ENCODE measurements at places on chromosomes 3 and 15. TPM values are rescaled to one million over a fixed set of nuclear protein-coding genes. Genes with fewer than 3 reads are reported as not detected.

The TGM4 gene
- total RNA-seq, result not detected

- H3K4me1 ChIP-seq, result peaks cover 9% of the 10 kb centered on the region
- DNase-seq, result no peak
These were observed 38.2 kb downstream of the KLHL25 start for GRCh38 chr15:85756411-85757072.

GRCh38 chr3:102906818-102907217 lies 472.0 kb downstream of the ZPLD1 start:
- no peak overlapping the region for H3K27ac ChIP-seq
- no peak overlapping the region for H3K4me3 ChIP-seq
- H3K4me1 ChIP-seq, result no peaks in the 10 kb centered on the region
- no peaks in the 10 kb centered on the region for H3K36me3 ChIP-seq
- DNase-seq, result no peak

DNA sequence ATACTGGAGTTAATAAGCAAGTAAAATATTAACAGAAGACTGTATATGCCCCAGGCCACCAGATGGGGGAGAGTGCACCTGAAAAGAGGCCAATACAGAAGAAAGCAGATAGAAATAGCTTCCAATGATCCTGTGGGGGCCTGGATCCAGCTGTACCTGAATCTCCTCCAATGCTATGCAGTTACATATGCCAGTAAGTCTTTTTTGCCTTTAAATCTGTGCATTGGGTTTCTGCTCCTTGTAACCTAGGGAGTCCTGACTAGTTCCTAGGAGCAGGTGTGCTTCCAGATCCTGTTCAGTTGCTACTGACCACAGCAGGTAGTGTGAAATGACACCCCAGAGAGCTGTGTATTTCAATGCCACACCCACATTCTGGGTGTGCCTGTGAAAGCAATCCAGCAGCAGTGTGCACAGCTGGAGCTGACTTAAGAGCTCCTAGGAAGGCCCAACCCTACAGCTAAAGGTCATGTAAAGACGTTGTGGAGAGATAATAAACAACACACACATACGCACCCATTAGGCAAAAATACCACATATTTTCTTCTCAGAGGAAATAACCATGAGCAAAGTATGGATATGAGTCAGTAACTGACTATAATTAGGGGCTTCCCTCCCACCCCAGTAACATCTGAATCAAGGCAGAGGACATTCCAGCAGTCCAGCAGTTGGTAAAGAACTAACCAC lies 62.2 kb upstream of the AKAP13 start:
- H3K36me3 ChIP-seq, result peaks cover 3% of the 10 kb centered on the region
- DNase-seq, result peak; percentile 21
- no peaks in the 10 kb centered on the region for H3K27me3 ChIP-seq

The TF gene
- total RNA-seq, result 1.9 TPM

- H3K36me3 ChIP-seq, result no peaks in the 10 kb centered on the region
- no peak overlapping the region for H3K27ac ChIP-seq
- DNase-seq, result no peak
- H3K27me3 ChIP-seq, result no peaks in the 10 kb centered on the region
These were observed 181.6 kb downstream of the ADAMTSL3 start for GRCh38 chr15:83835479-83835878.

Data from activated T-cell treated with anti-CD3 and anti-CD28 coated beads, Interleukin-2, amount 50 U/mL, for 72 hours (primary cell).